Kidney epithelial cell (primary cell): ENCODE measurements at places on chromosomes 16 and 17. TPM values are rescaled to one million over a fixed set of nuclear protein-coding genes. Genes with fewer than 3 reads are reported as not detected.

Gene CUEDC1
- 24.6 and 27.7 TPM in 2 replicates for total RNA-seq

Gene KRTAP1-5
- not detected in 2 replicates for total RNA-seq

Gene TPPP3
- 0.46 and 1.4 TPM in 2 replicates for total RNA-seq

Gene KCNJ12
- 2.5 and 5.9 TPM in 2 replicates for total RNA-seq

Gene PERCC1
- not detected in 2 replicates for total RNA-seq

Gene ARL2BP
- 70.4 and 78.3 TPM in 2 replicates for total RNA-seq

Gene GP1BA
- not detected in 2 replicates for total RNA-seq

Gene RNF227
- 1.5 and 3.9 TPM in 2 replicates for total RNA-seq

Gene NPB
- 1.2 and 1.9 TPM in 2 replicates for total RNA-seq

Gene ASGR1
- total RNA-seq = 6.9 and 9.0 TPM in 2 replicates

Gene PDILT
- not detected in 2 replicates for total RNA-seq

Gene CD300C
- total RNA-seq = 0.21 TPM in 1 of 2 replicates, not detected in the other

Gene ARL6IP1
- 267 and 290 TPM in 2 replicates for total RNA-seq

Gene SSTR5
- total RNA-seq = not detected in 2 replicates

Gene NPIPA7
- 6.2 and 9.4 TPM in 2 replicates for total RNA-seq

Gene C17orf78
- total RNA-seq = not detected in 2 replicates

Gene ACSF3
- 36.9 and 41.3 TPM in 2 replicates for total RNA-seq

Gene SBK1
- 10.5 and 12.9 TPM in 2 replicates for total RNA-seq

Gene TRAPPC1
- 45.5 and 51.6 TPM in 2 replicates for total RNA-seq

Gene SPATA22
- not detected in 2 replicates for total RNA-seq

Gene EFCAB5
- 0.08 and 0.21 TPM in 2 replicates for total RNA-seq

Gene SLC13A5
- total RNA-seq = 0.08 TPM in 1 of 2 replicates, not detected in the other

Gene THUMPD1
- total RNA-seq = 70.8 and 92.0 TPM in 2 replicates

Gene ADAP2
- 9.7 and 10.0 TPM in 2 replicates for total RNA-seq

Gene PRCD
- not detected in 2 replicates for total RNA-seq

Gene CACNA1G
- 0.07 TPM in 1 of 2 replicates, not detected in the other for total RNA-seq

Gene VPS35
- 128 and 147 TPM in 2 replicates for total RNA-seq

Gene HES7
- 1.8 TPM in 1 of 2 replicates, not detected in the other for total RNA-seq

Gene MSI2
- 30.5 and 33.8 TPM in 2 replicates for total RNA-seq

Gene WNT3
- 1.5 and 2.0 TPM in 2 replicates for total RNA-seq

Gene KRT40
- not detected in 2 replicates for total RNA-seq

Gene CES3
- total RNA-seq = 0.07 TPM in 1 of 2 replicates, not detected in the other

Gene ABCA9
- total RNA-seq = 0.07 and 0.08 TPM in 2 replicates

Gene TAT
- total RNA-seq = 0.07 TPM in 1 of 2 replicates, not detected in the other

Gene KRTAP3-2
- not detected in 2 replicates for total RNA-seq

Gene CCT6B
- total RNA-seq = 1.7 and 2.4 TPM in 2 replicates

Gene GFAP
- total RNA-seq = not detected in 2 replicates

Gene KAT8
- 48.7 and 54.9 TPM in 2 replicates for total RNA-seq

Gene LRRC75A
- 2.1 and 4.5 TPM in 2 replicates for total RNA-seq

Gene PRAC2
- not detected in 2 replicates for total RNA-seq

Gene TMEM208
- 55.9 and 59.3 TPM in 2 replicates for total RNA-seq

Gene KRT17
- total RNA-seq = 208 and 216 TPM in 2 replicates

Gene CAPNS2
- not detected in 2 replicates for total RNA-seq
